ENCODE measurements at places on chromosomes 6 and 20.

- DNase-seq = no peak
Observed at GRCh38 chr6:114577109-114577508, 234.3 kb upstream of the HS3ST5 start.

DNA sequence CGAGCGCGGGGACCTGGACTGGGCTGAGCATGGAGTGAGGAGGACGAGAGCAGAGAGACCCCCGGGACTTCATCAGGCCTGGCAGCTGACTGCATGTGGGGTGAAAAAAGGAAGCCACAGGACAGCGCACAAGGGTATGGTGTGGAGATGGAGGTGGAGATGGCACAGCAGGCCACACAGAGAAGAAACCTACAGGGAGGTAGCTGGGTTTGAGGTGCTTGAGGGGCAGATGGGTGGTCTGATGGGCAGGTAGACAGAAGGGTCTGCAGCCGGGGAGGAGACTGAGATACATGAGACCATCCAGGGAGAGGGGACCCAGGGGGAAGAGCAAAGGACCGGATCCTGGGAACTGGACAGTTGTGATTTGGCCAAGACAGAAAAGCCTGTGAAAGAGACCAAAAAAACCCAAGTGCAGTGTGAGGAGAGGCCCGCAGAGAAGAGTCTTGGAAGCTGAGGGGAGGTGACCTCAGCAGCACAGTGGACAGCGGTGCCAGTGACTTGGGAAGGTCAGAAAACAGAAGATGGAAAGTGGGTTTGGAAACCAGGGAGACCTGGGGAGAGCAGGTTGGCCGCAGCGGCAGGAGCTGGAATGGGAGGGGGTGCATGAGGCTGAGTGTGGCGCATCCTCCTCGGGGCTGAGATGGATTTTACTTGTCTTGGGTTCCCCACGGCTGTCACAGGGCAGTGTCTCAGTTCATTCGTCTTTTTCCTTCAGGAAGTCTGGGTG is 5.5 kb downstream of the HLA-DPB1 start:
- DNase-seq = no peak

- peak; percentile 9 for DNase-seq
Observed at GRCh38 chr6:91476000-91476399, 889.1 kb upstream of the MAP3K7 start.

DNA sequence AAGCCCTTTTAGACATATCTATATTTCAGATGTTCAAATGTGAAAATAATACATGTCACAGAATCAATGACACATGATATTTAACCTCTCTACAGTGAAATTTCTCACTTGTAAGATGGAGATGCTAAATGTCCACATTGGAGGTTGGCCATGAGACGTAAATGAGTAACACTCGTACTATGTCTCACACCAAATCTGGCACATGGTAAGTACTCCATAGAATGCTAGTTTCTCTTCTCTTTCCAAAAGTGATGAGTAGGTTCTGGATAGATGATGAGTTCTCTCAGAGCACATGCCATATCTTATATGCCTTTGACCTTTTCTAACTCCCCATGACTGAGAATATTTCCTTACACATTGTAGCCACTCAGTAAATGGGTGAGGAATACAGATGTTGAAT is 17.7 kb downstream of the GFOD1 start:
- DNase-seq = no peak

DNA sequence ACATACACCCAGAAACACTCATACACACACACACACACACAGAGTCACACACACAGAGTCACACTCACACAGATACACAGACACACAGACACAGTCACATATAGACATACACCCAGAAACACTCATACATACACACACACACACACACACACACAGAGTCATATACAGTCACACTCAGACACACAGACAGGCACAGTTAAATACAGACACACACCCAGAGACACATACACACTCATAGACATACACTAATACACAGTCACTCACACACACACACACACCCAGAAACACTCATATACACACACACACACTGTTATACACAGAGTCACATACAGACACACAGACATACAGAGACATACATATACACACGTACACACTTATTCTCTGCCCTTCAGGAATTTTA is 250.9 kb downstream of the QKI start:
- no peak for DNase-seq

DNA sequence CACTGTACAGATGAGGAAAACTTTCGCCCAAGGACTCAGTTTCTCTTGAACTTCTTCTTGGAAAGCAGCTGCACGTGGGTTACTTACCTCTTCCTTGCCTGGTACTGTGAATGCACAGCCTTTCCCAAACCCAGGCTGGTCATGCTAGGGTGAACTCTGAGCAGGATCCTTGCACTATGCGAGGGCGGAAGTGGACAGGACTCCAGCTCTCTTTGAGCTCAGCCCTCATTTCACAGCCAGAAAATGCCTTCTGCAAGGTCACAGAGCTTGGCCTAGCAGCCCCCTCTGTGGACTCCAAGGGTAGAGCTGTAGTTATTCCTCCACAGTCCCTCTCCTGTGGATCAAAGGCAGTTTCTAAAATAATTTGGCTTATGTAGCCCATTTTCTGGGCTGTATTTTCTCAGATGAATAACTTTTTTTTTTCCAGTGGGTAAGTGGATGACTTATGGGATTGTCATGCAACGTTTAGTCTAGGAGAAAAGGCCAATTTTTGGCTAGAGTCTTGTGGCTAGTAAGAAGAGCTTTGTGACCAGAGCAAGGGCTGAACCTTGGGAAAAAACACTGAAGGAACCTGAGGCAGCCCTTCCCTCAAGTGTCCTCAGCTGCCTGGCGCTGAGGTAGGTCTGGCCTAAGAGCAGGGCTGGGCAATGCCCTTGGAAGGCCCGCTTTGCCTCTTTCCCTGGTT is 172.7 kb downstream of the SCP2D1 start:
- no peak for DNase-seq

GRCh38 chr20:51972056-51972455 is 169.7 kb upstream of the SALL4 start:
- DNase-seq = no peak

GRCh38 chr20:3161316-3162079 is 1.8 kb upstream of the FASTKD5 start:
- no peak for DNase-seq

GRCh38 chr6:134253681-134254080 is 64.2 kb downstream of the SGK1 start:
- DNase-seq = peak; percentile 52

Measured in brain (organoid and tissue), 16 donors.